CD8-positive, alpha-beta memory T cell (primary cell): ENCODE measurements at places on chromosomes 11 and 22. TPM values are rescaled to one million over a fixed set of nuclear protein-coding genes. Genes with fewer than 3 reads are reported as not detected.

NXPE1 gene
- total RNA-seq: not detected

GRCh38 chr22:43392385-43392989 lies 19.3 kb upstream of the MPPED1 start:
- DNase-seq: no peak

- DNase-seq: no peak
Observed at GRCh38 chr22:44071781-44072326, 47.8 kb downstream of the PARVB start.

DNA sequence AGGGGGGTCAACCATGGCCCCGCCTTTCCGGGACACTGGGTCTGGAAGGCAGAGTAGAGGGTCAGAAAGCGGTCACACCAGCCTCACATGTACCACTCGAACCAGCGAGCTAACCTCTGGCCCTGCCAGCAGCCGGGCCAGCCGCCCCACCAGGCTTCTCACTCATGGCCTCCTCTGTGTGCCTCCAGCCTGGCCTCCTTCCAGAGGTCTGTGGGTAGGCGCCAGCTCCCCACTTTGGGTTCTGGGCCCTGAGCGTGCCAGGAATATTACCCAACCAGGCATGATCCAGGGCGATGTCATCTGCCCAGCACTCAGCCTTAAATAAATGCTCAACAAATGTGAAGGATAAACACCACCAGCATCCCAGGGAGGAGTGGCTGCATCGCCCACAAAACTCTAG lies 5.8 kb downstream of the SCUBE1 start:
- no peak for DNase-seq

DNA sequence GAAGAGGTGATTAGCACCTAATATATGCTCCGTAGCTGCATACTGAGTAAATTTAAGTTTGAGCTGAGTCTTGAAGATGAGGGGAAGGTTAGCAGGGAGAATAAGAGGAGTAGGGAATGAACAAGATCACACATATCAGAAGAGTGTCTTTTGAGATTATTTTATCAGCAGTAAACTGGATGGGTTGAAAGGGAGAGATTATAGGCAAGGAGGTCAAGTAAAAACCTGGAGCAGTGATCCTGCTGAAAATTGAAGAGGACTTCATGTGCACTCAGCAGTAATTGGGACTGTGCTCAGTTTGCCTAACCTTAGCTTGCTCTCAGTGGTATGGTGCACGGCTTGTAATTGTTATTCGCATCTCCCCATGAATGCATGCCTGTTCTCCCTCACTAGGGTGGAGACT lies 79.5 kb upstream of the PICALM start:
- no peak for DNase-seq

MB gene
- 2.5 TPM for total RNA-seq
